ENCODE measurements at places on chromosomes 12 and 14.
A peak's percentile ranks its signal among the peaks of the same experiment; 100 is the strongest.

GRCh38 chr12:12979731-12980259, 20.3 kb downstream of the HEBP1 start:
- peak; percentile 95 for DNase-seq

GRCh38 chr14:104681689-104682074, 7.7 kb upstream of the INF2 start:
- peak; percentile 78 for DNase-seq

GRCh38 chr14:23339506-23340268, 13.0 kb downstream of the SLC22A17 start:
- no peak for DNase-seq

- DNase-seq = no peak
Measured at GRCh38 chr14:77002335-77002734, 26.2 kb downstream of the IRF2BPL start.

- DNase-seq = no peak
Measured at GRCh38 chr14:89486505-89486904, 69.5 kb upstream of the FOXN3 start.

- peak; percentile 88 for DNase-seq
Measured at GRCh38 chr14:88986146-88986841, 161.8 kb downstream of the TTC8 start.

- no peak for DNase-seq
Measured at GRCh38 chr14:24725311-24725710, 91.3 kb upstream of the GZMB start.

- no peak for DNase-seq
Measured at GRCh38 chr12:68405343-68405781, 73.2 kb upstream of the MDM1 start.

DNA sequence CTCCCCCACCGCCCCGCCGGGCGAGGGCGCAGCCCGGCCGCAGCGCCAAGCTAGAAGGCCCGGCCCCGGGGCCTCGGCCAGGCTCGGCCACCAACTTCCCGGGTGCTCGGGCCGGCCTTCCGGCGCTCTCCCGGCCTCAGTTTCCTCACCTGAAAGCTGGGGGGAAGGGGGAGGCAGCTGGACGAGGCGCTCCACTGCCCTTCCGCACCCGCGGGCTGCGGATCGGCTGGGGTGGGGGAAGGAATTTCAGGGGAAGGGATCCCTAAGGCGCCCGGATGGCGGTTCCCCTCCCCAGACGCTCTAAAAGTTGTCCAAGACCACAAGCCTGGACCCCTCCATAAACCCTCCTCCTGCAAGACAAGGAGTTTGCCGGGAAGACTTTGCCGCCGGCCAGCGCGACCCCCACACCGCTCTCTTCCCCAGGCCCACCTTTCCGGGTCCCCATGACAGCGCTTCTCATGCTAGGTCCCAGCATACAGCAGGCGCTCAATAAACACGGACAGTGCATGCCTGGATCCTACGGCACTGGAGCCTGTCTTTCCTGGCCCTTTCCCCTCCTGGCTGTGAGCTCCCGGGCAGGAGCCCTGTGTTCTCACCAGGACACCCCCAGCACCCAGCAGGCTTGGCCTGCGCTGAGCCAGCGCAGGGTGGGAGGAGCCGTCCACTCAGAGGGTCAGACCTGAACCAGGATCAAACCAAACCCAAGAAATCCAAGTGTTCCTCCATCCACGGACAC, 18.1 kb downstream of the BEGAIN start:
- no peak for DNase-seq

DNA sequence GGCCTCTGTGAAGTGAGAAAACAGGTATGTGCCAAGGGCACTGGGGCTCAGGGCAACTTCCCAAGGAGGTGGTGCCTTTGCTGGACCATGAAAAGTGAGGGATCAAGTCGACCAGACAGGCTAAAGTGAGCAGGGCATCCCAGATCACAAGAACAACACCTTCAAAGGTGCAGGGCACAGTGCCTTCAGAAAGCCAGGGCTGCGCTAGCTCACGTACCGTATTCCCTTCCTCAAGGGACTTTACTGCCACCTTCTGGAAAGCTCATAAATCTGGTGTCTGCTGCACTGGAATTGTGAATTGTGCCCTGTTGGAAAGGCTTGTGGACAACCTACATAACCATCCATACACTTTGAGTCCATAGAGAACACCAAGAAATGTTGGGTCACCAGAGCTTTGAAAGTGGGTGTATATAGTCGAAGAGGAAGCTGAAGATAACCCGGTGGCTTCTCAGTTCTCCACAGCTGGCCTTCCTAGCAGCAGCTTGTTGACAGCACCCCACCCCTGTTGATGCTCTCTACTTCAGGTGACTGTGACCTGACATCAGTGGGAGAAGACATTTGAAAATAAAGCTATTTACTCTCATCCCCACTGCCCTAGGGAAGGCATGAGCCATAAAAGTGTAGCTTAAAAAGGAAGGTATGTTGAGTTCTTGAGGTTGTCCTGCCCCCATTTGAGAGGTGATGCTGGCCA, 24.5 kb downstream of the FIGNL2 start:
- DNase-seq = peak; percentile 37

GRCh38 chr12:15899282-15899870, 11.8 kb upstream of the DERA start:
- no peak for DNase-seq

DNA sequence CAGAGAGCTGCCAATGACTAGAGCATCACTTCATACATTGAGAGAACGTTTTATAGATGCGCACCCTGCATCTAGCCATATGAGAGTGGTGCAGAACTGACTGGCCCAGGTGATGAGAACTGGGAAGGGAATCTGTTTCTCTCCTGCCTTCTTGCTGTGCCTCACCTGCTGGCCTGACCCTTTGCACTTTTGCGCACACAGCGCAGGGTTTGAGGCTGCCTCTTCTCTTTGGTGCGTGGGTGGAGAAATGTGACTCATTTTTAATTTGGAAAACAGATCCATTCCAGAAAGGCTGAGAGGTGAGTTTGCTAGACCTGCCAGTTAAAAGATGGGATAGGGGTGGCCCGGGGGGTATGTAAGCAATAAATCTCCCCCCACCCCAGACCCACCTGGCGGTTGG, 453 bp upstream of the ESRRB start:
- DNase-seq = no peak

Data from brain microvascular endothelial cell (primary cell).